Cerebellar nuclear complex (tissue), 1 donor: ENCODE measurements at places on chromosomes 4 and X.

DNA sequence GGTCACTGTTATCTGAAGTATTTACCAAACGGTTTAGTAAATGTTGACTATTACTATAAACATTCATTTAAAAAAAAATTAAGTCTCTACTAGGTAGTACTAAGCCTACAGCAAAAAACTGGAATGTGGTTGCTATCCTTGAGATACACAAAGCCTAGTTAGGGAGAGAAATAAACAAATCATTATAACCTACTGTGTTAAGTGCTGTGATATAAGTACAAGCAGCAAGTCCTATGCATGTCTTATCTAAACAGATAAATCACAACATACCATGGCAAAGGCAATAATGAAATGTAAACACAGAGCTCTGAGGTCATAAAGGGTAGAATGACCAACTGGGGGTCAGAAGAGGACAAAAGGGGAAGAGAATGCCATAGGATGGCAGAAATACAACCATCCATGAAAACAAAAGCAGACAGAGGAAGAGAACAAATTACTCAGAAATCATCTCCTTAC is 92.2 kb downstream of the RNF150 start:
- no peak for DNase-seq

- no peak for DNase-seq
These were observed 19.0 kb upstream of the PDE5A start for GRCh38 chr4:119647558-119647957.

DNA sequence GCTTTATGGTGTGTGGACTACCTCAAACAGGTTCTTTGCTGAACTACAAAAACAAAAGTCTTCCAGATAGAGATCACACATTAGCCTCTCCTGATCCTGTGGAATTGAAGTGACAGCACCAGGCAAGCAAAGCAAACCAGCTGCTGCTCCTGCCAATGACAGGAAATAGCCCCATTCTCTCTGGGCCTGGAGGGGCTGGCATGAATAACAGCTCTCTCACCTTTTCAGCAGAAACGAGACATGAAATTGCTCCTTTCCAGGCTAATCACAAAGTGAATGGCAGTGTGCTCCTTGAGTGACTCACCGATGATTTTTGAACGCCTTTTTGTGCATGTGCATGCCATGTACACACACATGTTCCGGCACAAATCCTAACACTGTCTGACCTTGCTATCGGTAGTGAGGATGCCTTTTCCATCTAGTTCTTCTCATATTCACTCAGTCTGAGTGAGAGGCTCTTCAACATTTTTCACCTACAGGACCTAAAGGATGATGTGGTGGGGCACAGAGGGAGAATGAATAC is 24.4 kb downstream of the MFAP3L start:
- DNase-seq = no peak

- no peak for DNase-seq
These were observed 63.4 kb downstream of the GPR50 start for GRCh38 chrX:151239751-151240150.

GRCh38 chr4:15658136-15658770 is 3.1 kb upstream of the FBXL5 start:
- DNase-seq = no peak

- no peak for DNase-seq
These were observed 41.8 kb downstream of the BRCC3 start for GRCh38 chrX:155113097-155113496.

DNA sequence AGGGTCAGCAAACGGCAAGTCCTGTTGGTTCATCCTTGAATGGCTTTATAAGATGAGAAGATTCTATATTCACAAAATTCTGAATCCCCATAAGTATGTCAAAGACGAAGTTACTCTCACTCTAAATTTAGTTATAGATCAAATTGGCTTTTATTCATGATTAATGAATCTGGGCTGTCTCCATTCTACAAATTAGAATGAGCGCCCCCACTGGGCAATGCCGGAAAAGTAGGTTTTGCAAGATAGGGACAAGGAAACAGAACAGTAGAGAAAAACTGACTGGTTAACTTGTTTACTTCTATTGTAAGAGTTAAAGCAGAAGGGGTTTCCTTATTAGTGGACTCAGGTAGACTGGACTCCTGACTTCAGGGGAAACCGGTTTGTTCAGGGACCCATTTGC is 100.3 kb downstream of the F11 start:
- no peak for DNase-seq
